Muscle of leg (tissue), 16 donors: ENCODE measurements at places on chromosomes 6 and 20. TPM values are rescaled to one million over a fixed set of nuclear protein-coding genes. Genes with fewer than 3 reads are reported as not detected.
A peak's percentile ranks its signal among the peaks of the same experiment; 100 is the strongest.

- H3K4me1 ChIP-seq: peaks cover 54% of the 10 kb centered on the region
- H3K4me3 ChIP-seq: no peak overlapping the region
- peaks cover 5% of the 10 kb centered on the region for H3K36me3 ChIP-seq
Observed at GRCh38 chr20:24662322-24662721, 192.9 kb downstream of the SYNDIG1 start.

GRCh38 chr20:42074944-42075343 is 456.8 kb upstream of the CHD6 start:
- peak; percentile 36 for DNase-seq
- no peaks in the 10 kb centered on the region for H3K36me3 ChIP-seq
- H3K4me3 ChIP-seq: no peak overlapping the region

DNA sequence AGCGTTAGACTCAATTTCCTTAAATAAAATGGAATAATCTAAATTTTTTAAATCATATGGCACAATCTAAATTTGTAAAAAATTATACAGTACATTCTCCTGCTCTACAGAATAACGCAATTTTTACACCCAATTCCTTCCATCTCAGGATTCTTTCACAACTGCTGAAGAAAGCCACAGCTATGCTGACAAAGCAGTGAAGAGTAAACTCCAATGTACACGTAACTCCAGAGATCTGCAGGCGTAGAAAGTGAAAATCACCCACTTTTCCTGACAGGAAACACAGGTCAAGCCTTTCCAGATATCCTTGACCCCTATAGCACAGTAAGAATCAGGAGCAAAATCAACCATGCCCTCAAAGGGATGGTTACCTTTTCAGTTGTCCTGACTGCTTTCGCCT is 27.4 kb downstream of the EPHA7 start:
- no peak overlapping the region for H3K4me3 ChIP-seq
- H3K27me3 ChIP-seq: no peaks in the 10 kb centered on the region
- no peak overlapping the region for H3K27ac ChIP-seq
- no peaks in the 10 kb centered on the region for H3K36me3 ChIP-seq
- H3K4me1 ChIP-seq: no peaks in the 10 kb centered on the region

DNA sequence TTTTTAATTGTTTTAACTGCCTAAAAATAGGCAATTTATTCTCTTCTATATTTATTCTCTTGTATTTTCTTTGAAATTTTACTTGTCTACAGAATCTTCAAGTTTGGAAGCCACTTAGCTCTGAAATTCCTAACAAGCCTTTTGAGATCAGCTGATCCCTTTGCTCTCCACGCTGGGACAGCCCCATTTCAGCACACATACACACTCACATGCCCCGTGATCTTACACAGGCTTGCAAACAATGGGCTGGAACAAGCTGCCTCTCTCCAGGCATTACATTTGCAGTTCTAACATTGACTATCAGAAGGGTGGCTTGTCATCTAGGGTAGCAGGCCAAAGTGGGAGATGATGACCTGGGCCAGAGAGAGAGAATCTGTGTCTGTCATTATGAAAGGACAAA is 62.1 kb upstream of the RAB32 start:
- no peaks in the 10 kb centered on the region for H3K36me3 ChIP-seq
- no peak overlapping the region for H3K27ac ChIP-seq
- H3K27me3 ChIP-seq: no peaks in the 10 kb centered on the region
- no peak overlapping the region for H3K4me3 ChIP-seq
- no peaks in the 10 kb centered on the region for H3K4me1 ChIP-seq

DNA sequence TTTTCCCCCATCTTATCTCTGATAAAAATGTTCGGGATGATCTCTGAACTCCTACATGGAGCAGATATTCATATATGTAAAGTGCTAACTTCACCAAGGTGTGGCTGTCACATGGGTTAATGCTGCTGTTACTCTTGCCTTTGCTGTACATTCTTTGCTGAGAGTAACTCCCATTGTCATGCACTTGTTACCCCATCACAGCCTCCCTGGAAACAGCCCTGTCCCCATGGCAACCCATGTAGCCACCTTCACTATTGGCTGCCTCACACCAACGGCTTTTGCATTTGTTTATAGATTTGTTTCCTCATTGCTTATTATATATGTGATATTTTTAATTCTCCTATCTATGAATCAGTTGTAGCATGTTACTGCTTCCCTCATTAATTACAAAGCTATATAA is 17.3 kb upstream of the IBTK start:
- no peak for DNase-seq
- H3K27me3 ChIP-seq: no peaks in the 10 kb centered on the region
- H3K27ac ChIP-seq: no peak overlapping the region
- H3K36me3 ChIP-seq: no peaks in the 10 kb centered on the region

DNA sequence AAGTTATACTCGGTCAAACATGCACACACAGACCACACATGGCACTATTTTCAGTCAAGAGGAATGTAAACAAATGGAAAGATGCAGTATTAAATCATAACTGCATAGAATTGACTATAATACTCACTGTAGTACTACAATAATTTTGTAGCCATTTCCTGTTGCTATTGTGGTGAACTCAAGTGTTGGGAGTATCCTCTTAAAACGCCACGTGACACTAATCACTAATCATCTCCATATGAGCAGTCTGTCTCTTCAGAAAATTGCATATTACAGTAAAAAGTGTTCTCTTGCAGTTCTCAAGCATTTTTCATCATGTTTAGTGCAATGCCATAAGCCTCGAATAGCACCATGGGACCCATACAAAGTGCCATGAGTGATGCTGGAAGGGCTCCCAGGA is 258.7 kb upstream of the ID4 start:
- no peaks in the 10 kb centered on the region for H3K27me3 ChIP-seq
- no peaks in the 10 kb centered on the region for H3K36me3 ChIP-seq
- H3K4me1 ChIP-seq: no peaks in the 10 kb centered on the region
- no peak overlapping the region for H3K27ac ChIP-seq
- no peak overlapping the region for H3K4me3 ChIP-seq

DNA sequence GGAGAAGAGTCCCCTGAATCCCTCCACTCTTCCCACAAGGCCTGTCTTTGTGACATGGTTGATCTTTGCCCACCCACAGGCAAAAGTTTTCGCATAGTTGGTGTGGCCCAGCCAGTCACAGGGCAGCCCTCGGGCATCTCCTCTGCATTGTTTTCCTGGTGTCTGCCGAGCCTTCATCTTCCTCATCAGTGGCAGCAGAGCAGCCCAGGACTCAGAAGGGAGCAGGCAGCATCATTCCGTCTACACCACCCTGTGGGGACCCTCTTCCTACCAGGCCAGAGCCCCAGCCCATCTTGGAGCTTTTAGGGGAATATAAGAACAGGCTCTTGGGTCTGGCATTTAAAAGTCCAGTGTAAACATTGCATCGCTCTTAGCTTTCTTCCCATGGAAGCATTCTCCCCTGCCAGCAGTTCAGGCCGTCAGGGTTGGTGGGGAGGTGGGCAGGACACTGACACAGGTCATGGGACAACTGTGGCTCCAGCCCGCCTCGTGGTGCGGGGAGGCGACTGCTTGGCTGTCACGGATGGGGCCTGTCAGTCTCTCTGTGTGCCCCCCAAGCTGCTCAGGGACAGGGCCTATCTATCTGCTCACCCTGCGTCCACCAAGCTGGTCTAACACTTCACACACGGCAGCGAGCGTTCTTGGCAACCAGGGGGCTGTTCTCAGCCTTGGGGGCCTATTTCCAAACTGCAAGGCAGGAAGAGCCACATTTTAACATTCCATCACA is 38.3 kb downstream of the PDRG1 start:
- H3K27ac ChIP-seq: no peak overlapping the region
- H3K4me3 ChIP-seq: no peak overlapping the region
- no peaks in the 10 kb centered on the region for H3K36me3 ChIP-seq
- H3K27me3 ChIP-seq: no peaks in the 10 kb centered on the region
- no peak for DNase-seq

GRCh38 chr20:51563486-51564332 is 21.2 kb upstream of the NFATC2 start:
- H3K36me3 ChIP-seq: no peaks in the 10 kb centered on the region
- peaks cover 40% of the 10 kb centered on the region for H3K4me1 ChIP-seq
- peak overlapping the region; percentile 98 for H3K27ac ChIP-seq
- peak; percentile 95 for DNase-seq
- no peak overlapping the region for H3K4me3 ChIP-seq

DNA sequence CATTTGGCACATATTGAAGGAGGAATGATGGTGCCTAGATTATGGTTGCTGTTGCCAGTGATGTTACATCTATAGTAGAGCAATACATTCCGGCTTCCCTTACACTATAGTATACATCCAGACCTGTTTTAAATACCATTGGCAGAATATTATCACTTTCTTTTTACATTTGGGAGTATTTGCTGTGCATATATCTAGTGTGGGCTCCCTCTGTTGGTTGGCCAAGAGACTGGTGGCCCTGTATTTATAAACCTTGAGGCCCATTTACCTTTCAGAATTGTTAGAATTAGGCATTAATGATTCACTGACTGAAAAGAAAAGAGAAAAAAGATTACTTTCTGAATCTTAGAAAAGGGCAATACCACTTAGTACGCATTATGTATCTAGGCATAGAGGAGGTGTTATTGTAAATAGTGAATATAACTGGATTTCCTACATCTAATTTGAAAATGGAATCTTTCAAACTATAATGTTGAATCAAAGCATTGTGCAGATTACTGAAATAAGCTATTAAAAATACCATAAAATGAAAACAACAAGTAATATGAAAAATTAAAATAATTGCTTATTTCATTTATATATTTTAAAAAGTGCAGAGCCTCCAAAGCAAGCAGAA is 628.8 kb upstream of the MAN1A1 start:
- H3K4me3 ChIP-seq: no peak overlapping the region
- no peaks in the 10 kb centered on the region for H3K36me3 ChIP-seq
- no peak for DNase-seq
- no peaks in the 10 kb centered on the region for H3K27me3 ChIP-seq
- H3K27ac ChIP-seq: no peak overlapping the region
- no peaks in the 10 kb centered on the region for H3K4me1 ChIP-seq

DNA sequence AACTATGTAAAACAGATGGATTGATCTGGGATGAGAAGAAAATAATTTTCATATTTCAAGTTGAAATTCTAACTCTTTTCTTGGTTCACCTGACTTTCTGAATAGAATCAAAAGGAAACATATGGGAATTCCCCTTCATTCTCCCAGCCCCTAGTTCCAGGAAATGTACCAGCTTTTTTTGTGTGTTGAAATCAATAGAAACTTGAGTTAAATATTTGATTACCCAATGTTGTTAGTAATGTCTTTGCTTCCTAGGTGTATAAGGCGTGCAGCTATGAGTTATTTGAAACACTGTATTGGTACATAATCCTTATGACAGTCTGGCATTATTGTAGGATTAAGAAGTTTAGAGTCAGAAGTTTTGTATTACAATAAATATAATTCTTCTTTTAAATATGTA is 21.5 kb downstream of the VNN2 start:
- no peak overlapping the region for H3K4me3 ChIP-seq
- H3K4me1 ChIP-seq: no peaks in the 10 kb centered on the region
- no peaks in the 10 kb centered on the region for H3K36me3 ChIP-seq
- no peak overlapping the region for H3K27ac ChIP-seq
- H3K27me3 ChIP-seq: no peaks in the 10 kb centered on the region
- DNase-seq: no peak

DNA sequence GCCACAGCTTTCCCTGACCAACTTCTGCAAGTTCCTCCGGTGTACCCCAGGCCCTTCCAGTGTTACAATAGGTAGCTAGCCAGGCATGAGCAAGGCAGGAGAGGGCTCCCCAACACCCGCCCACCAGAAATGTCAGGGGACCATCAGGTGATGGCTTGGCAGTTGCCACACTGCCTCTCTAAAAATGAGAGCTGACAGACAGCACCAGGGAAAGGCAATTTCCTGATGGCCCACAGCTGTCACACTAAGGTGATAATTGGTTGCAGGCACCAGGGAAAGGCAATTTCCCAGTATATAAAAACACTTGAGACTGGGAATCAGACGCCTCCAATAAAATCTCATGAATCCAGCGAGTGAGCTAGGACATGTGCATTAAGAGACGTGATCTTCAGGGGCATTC is 49.9 kb downstream of the PXDC1 start:
- peaks cover 3% of the 10 kb centered on the region for H3K4me1 ChIP-seq
- no peak for DNase-seq
- H3K27ac ChIP-seq: no peak overlapping the region

DNA sequence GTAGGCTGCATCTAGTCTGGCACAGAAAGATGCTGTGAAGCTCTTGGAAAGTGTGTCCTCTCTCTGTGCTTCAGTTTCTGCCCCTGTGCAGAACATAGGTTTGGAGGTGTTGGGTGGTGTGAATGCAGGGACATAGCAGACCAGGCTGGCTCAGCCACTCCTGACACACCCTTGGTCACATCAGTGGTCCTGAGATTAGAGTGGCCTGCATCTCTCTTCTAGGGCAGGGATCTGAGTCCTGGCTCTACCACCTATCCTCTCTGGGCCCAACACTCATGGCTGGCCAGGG is 10.1 kb upstream of the TLDC2 start:
- no peak overlapping the region for H3K4me3 ChIP-seq
- peaks cover 24% of the 10 kb centered on the region for H3K4me1 ChIP-seq
- no peak overlapping the region for H3K27ac ChIP-seq
- H3K36me3 ChIP-seq: peaks cover 9% of the 10 kb centered on the region
- no peak for DNase-seq
- H3K27me3 ChIP-seq: peaks cover 3% of the 10 kb centered on the region

- no peak for DNase-seq
- no peaks in the 10 kb centered on the region for H3K27me3 ChIP-seq
- no peaks in the 10 kb centered on the region for H3K4me1 ChIP-seq
- no peak overlapping the region for H3K4me3 ChIP-seq
- H3K36me3 ChIP-seq: peaks cover 43% of the 10 kb centered on the region
Observed at GRCh38 chr20:63617876-63618265, 9.0 kb downstream of the GMEB2 start.

GRCh38 chr6:170344631-170345576 is 38.3 kb downstream of the FAM120B start:
- no peak overlapping the region for H3K4me3 ChIP-seq
- no peaks in the 10 kb centered on the region for H3K4me1 ChIP-seq
- peaks cover 38% of the 10 kb centered on the region for H3K36me3 ChIP-seq
- H3K27ac ChIP-seq: no peak overlapping the region
- DNase-seq: no peak

GRCh38 chr6:53335224-53335994 is 13.3 kb downstream of the ELOVL5 start:
- peaks cover 2% of the 10 kb centered on the region for H3K4me1 ChIP-seq

DNA sequence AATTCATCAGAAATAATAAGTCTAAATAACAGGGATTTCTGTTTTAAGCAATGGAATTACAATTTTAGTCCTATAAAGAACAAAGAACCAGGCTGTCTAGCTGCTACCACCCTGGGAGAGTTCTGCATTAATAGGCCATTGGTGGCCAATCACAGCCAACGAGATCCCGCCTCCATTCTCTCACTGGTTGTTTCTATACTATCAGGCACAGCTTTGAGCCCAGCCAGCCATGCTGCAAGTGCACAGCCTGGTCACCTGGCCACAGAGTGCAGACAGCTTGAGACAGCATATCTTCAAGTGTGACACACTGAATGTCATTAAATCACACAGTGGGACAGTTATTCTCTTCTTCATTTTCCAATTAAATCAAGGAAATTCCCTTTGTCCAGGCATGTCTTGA is 16.1 kb upstream of the RAB22A start:
- H3K27me3 ChIP-seq: no peaks in the 10 kb centered on the region
- H3K36me3 ChIP-seq: no peaks in the 10 kb centered on the region
- no peak for DNase-seq
- no peak overlapping the region for H3K4me3 ChIP-seq

Gene TSBP1
- total RNA-seq: not detected

Gene PTPRT
- 0.75 TPM for total RNA-seq

Gene SIRPD
- not detected for total RNA-seq

Gene GSTA1
- not detected for total RNA-seq

Gene CST5
- not detected for total RNA-seq

Gene FAM229B
- 34.8 TPM for total RNA-seq

Gene SNAI1
- total RNA-seq: 3.8 TPM

Gene PBOV1
- not detected for total RNA-seq

Gene FOXQ1
- 0.04 TPM for total RNA-seq

Gene RAET1E
- total RNA-seq: 0.89 TPM

Gene NKX2-4
- not detected for total RNA-seq

Gene SRSF12
- total RNA-seq: 2.8 TPM

Gene ACSS1
- total RNA-seq: 10.5 TPM

Gene TFAP2D
- not detected for total RNA-seq

Gene MAP7
- 0.40 TPM for total RNA-seq
